ENCODE measurements at places on chromosomes 16 and 17.

DNA sequence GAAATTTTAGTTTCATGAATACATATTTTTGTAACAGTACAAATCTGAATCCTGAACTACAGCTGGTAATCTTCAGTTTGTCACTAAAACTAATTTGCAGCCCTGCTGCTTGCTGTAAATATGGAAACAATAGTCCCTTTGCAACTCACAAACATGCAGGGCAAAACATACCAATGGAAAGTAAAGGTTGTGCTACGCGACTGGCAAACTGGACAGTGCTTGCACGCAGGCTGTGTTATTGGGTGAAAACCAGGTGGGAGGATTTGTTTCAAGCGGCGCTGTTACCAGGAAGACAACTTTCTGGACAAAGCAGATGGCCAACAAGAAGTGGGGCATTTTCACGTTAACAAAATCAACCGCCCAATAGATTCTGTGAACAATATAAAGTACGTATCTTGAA is 93.5 kb downstream of the CDYL2 start:
- DNase-seq: no peak

DNA sequence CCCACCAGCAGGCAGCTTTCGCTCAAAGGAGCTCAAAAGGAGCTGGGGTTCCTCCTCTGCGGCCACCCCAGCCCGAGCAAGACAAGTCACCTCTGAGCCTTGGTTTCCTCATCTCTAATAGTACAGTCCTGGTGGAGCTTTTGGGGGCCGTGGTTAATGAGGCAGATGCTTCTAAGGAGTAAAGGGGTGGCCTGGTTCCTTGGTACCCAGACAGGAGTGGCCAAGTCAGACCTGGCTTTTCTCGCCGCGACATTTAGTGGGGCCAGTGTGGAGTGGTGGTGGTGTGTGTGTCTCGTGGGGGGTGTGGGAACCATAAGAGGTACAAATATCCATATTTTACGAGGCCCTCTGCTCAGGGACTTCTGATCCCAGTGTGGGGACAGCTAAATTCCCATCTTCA is 6.7 kb downstream of the FOXF1 start:
- DNase-seq: no peak

- no peak for DNase-seq
These were observed 13.1 kb upstream of the C16orf87 start for GRCh38 chr16:46843898-46844642.

GRCh38 chr17:9002227-9002605 is 19.1 kb upstream of the NTN1 start:
- DNase-seq: no peak

GRCh38 chr17:58121925-58122324 is 26.3 kb upstream of the OR4D1 start:
- DNase-seq: no peak

- DNase-seq: no peak
These were observed 20.2 kb downstream of the TSPOAP1 start for GRCh38 chr17:58308173-58308984.

- DNase-seq: no peak
These were observed 277.0 kb downstream of the WWOX start for GRCh38 chr16:78376452-78376851.

DNA sequence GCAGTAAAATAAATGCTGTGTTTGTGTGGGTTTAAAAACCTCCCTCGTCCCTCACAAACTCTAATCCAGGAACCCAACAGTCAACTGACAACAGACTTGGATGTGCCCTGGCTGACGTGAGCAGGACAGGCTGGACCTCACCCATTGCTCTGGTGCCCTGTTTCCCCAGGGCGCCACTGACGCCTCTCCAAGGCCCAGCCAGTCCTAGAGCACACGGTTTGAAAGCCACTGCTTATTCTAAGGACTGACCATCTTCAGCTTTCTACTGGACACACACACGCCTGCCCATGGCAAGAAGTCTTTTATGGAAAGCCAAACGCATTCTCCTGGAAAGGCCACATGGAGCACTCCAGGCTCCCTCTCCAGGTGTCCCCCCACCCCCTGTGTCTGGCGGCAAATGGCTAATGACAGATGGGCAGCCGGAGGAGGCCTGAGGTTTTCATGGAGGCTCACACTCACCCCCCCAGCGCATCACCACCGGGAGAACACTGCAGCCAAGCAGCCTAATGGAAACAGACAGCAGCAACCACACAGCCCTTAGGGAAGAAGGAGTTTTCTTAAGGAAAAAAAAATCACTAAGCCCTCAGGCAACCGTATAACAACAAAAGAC is 319.2 kb downstream of the SOX9 start:
- DNase-seq: no peak

GRCh38 chr16:70612931-70613330 is 33.4 kb upstream of the IL34 start:
- DNase-seq: no peak

DNA sequence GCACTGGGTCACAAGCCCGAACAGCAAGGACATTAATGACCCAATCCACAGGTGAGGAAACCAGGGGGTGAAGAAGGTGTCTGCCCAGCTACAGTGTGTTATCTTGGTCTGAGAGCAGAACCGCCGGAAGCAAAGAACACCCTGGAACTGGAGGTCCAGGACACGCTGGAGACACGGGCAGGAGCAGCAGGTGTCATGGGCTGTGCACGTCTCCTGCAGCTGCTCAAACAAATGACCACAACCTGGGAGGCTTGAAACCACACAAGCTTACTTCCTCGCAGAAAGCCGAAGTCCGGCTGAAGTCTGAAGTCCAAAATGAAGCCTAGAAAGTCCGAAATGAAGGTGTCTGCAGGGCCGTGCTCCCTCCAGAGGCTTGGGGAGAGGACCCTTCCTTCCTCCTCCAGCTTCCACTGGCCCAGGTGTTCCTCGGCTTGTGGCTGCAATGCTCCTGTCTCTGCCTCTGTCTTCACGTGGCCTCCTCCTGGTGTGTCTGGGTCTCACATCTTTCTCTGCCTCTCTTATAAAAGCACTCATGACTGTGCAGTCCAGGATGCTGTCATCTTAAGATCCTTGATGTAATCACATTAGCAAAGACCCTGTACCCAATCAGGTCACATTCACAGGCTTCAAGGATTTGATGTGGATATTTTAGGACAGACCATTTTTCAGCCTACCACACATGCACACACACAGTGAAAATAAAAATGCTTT is 351.2 kb downstream of the C16orf95 start:
- no peak for DNase-seq

DNA sequence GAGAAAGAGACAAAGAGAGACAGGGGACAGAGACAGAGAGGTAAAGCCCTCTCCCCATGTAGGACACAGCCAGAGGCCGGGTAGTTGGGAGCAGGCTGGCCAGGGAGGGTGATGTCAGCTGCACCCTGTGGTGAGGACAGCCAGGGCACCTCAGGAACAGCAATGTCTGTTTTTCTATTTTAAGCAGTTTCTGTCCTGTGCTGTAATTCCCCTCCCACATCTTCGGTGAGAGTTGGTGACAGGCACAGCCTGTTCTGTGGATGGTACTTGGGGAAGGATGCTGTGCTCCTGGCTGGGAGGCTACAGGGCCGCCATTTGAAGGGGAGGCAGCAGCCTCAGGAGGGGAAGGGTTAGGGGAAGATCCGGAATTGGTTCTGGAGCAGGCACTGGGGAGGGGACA is 163.5 kb downstream of the SDK2 start:
- no peak for DNase-seq

GRCh38 chr16:84212154-84212553 is 21.2 kb downstream of the ADAD2 start:
- no peak for DNase-seq

- DNase-seq: peak; percentile 6
These were observed 103.6 kb upstream of the C16orf82 start for GRCh38 chr16:26963109-26963508.

DNA sequence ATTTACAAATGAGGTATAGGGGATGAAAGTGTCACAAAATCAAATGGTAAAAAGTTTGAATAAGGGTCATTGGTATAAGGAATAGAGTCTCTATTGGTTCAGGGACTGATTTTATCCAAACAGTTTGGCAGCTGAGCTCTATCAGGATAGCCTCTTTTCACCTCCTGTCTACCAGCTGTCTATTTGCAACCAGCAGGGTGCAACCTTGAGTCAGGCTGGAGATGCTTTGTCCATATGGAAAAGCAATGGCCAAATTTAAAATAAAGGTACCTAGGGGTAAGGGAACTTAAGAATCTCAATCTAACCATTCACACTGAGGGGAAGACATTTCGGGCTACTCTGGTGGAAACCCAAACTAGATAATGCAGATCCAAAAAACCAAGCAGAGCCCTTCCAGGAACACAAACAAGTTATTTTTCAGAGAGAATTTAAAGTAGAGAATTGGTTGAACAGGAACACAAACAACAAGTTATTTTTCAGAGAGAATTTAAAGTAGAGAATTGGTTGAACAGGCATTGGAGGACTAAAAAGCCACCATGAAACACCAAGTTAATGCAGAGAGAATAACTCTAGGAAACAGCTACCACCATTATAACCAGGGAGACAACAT is 12.6 kb upstream of the CA10 start:
- no peak for DNase-seq

DNA sequence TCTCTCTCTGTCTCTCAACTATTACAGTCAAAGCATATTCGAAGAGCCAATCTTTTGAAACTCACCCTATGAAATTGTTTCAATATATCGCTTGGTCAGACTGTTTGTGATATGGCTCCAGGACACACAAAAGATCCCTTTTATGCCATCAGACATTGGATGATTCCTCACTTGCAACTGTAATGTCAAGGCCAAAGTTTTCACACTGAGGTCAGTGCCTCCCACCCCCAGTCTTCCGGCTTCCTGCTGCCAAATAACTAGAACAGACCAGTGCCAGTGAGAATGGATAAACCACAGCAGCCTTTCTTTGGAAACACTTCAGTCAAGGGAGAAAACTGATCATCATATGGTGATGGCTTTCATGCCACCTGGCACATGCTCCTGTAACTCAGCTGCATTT is 321.9 kb upstream of the ZFHX3 start:
- no peak for DNase-seq

DNA sequence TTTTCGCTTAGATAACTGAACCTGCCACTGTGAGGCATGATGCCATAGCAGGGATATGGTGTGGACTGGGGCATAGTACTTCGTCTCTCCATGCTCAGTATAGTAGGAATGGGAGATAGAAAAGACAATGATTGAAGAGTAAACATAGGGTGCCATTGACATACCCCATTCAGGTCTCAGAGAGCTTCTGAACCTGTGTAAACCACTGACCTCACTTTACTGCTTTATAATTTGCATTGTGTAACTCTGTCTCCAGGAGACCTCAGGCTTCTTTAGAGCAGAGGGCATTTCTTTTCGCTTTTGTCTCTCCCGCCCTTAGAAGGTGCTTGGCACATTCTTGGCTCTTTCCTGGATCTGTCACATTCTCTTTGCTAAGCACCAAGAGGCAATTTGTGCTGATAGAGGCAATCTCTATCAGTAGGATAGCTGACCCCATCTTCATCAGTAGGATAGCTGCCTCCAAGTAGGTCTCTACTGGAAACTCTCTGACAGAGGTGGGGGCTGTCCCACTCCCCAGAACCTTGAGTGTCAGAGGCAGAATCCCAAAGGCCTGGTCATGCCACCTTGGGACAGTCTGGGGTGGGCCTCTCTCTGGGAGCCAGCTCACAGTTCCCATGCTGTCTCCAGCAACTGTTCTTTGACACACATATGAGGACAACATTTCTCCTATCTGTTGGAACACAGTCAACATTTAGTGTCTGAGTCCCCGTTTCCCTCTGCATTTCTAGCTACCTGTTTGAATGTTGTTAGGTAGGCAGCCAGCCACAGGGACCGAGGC is 181.9 kb downstream of the UTP18 start:
- no peak for DNase-seq

- peak; percentile 35 for DNase-seq
These were observed 27.0 kb upstream of the NTN1 start for GRCh38 chr17:8994319-8994718.

DNA sequence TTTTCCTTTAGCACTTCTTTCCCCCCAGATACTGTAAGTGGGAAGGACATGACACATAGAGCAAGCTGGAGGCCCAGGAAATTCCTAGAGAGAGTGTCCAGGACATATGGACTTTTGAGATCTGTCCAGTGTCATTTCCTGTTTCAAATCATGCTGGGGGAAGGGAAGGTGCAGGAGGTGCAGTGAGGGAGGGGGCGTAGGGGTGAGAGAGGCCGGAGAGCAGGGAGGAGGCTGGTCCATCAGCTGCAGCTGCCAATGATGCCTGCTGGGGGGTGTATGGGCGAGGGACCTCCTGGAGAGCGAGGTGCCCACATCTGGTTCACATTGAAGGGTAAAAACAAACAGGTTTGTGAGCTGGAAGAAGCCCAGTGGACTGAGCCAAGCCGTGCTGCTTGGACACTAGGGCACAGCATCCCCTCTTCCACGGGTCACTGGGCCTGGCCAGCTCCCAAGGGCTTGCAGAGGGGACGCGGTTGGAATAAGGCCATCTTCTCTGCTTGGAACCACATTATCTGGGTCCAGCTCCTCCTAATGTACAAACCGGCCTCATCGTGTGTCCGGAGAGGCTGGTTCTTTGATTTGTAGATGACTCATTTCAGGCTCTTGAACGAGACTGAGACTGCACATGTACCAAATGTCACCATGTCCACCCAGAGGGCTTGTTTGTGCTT is 70.4 kb upstream of the SMURF2 start:
- no peak for DNase-seq

GRCh38 chr16:22207715-22208360 is 1.8 kb downstream of the EEF2K start:
- DNase-seq: no peak

GRCh38 chr17:27236717-27237315 is 57.1 kb upstream of the WSB1 start:
- DNase-seq: peak; percentile 61

DNA sequence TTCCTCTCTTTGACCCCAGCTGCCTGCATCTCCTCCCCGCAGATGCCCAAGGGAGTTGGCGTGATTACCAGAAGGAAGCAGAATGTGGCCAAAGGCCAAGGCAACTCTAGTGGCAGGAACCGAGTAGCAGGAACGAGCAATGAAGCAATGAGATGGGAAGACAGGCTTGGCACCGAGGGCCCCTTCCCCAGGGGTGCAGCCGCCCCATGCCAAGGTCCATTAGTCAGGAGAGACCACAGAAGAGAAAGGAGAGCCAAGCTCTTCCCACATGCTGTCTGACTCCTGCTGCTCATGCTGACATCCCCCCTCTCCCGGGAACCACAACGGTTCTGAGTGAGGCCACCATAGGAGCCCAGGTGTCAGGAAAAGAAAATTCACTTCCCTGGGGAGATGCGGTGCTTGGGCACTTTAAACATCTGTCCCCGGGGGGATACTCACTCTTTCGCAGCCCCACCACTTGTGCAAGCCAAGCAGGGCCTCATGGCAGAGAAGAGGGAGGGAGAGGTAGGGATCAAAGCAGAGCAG is 67.4 kb downstream of the MYO18A start:
- DNase-seq: no peak

DNA sequence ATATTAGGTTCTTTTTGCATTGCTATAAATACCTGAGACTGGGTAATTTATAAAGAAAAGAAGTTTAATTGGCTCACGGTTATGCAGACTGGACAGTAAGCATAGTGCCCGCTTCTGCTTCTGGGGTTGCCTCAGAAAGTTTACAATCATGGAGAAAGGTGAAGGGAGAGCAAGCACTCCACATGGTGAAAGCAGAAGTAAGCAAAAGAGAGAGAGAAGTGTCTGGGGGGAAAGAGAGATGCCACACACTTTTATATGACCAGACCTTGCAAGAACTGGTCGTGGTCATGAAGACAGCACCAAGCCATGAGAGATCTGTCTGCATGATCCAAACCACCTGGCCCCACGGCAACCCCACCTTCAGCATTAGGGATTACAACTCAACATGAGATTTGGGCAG is 45.4 kb downstream of the KCNJ16 start:
- DNase-seq: no peak

- peak; percentile 40 for DNase-seq
These were observed 33.7 kb upstream of the KDM8 start for GRCh38 chr16:27169511-27170071.
